Left renal pelvis (tissue), 4 donors: ENCODE measurements at places on chromosomes 2 and 18. TPM values are rescaled to one million over a fixed set of nuclear protein-coding genes. Genes with fewer than 3 reads are reported as not detected.

Gene MEMO1
- polyA plus RNA-seq: 29.1 TPM

Gene DSG1
- 0.18 TPM for polyA plus RNA-seq

Gene ADD2
- polyA plus RNA-seq: 6.3 TPM

Gene COPS9
- polyA plus RNA-seq: 73.9 TPM

Gene ATL2
- polyA plus RNA-seq: 62.7 TPM

Gene DLGAP1
- polyA plus RNA-seq: 4.8 TPM

Gene ZNF892
- 5.2 TPM for polyA plus RNA-seq

Gene CTDP1
- 11.5 TPM for polyA plus RNA-seq

Gene RNF125
- polyA plus RNA-seq: 4.5 TPM

Gene HTR2B
- 39.5 TPM for polyA plus RNA-seq

Gene GALNT5
- polyA plus RNA-seq: 0.79 TPM

Gene ALLC
- polyA plus RNA-seq: not detected

Gene RRM2
- polyA plus RNA-seq: 59.6 TPM

Gene ALPP
- not detected for polyA plus RNA-seq

Gene CTAGE1
- polyA plus RNA-seq: not detected

Gene ADAM23
- polyA plus RNA-seq: 5.3 TPM

Gene PLB1
- 0.70 TPM for polyA plus RNA-seq

Gene NEU2
- not detected for polyA plus RNA-seq

Gene CD8B2
- 0.13 TPM for polyA plus RNA-seq

Gene SEMA4C
- polyA plus RNA-seq: 34.4 TPM

Gene IL36RN
- polyA plus RNA-seq: not detected

Gene CNTNAP5
- polyA plus RNA-seq: 0.75 TPM

Gene C2orf81
- 4.6 TPM for polyA plus RNA-seq

Gene FIGN
- 11.0 TPM for polyA plus RNA-seq

Gene EEF1B2
- polyA plus RNA-seq: 477 TPM

Gene RGPD4
- polyA plus RNA-seq: 0.06 TPM

Gene GLB1L
- 20.6 TPM for polyA plus RNA-seq

Gene PAIP2B
- 20.5 TPM for polyA plus RNA-seq

Gene RBM43
- polyA plus RNA-seq: 15.4 TPM

Gene FBXO15
- 3.7 TPM for polyA plus RNA-seq

Gene DES
- polyA plus RNA-seq: 6.0 TPM

Gene SSB
- polyA plus RNA-seq: 182 TPM

Gene SERPINB2
- polyA plus RNA-seq: 0.20 TPM

Gene TEX44
- not detected for polyA plus RNA-seq

Gene RAD51AP2
- 0.12 TPM for polyA plus RNA-seq

Gene POTEE
- 0.29 TPM for polyA plus RNA-seq

Gene MC2R
- polyA plus RNA-seq: not detected

Gene SCN3A
- polyA plus RNA-seq: 0.31 TPM

Gene HRH4
- polyA plus RNA-seq: 0.07 TPM
